ENCODE measurements at places on chromosomes 1 and 21. TPM values are rescaled to one million over a fixed set of nuclear protein-coding genes. Genes with fewer than 3 reads are reported as not detected.

GJA9 gene
- total RNA-seq, result not detected

- no peak for DNase-seq
Observed at GRCh38 chr1:76876655-76877395, 9.5 kb downstream of the ST6GALNAC5 start.

DNA sequence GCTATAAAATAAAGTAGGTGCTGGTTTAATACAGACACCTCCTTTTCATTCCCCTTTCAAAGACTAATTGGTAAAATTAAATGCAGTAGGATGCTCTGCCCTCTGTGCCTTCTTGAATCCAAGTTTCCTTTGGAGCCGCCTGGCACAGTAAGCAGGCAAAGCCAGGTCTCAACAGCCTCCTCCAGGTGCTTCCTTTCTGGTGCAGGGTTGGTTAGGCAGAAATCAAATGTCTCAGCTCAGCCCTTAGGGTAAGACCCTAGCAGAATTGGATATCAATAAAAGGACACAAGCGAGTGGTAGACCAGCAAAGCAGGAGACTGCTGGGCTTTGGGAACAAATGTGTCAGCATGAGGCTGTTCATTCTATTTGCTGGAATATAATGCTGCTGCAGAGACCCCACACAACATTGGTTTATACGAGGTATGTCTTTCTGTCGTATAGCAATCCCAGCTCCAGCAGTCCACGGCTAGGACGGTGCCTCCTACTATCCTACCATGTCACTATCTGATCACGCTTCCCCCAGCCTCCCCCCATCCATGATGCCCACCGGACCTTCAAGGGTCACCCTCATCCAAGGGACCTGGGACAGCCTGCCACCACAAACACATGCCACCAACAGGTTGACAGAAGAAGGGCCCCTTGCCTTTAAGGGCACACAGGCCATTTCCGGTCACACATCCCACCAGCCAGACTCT lies 58.4 kb downstream of the CAPN2 start:
- peak; percentile 36 for DNase-seq

GRCh38 chr1:28249866-28250295 lies 9.4 kb upstream of the SESN2 start:
- DNase-seq, result no peak

DNA sequence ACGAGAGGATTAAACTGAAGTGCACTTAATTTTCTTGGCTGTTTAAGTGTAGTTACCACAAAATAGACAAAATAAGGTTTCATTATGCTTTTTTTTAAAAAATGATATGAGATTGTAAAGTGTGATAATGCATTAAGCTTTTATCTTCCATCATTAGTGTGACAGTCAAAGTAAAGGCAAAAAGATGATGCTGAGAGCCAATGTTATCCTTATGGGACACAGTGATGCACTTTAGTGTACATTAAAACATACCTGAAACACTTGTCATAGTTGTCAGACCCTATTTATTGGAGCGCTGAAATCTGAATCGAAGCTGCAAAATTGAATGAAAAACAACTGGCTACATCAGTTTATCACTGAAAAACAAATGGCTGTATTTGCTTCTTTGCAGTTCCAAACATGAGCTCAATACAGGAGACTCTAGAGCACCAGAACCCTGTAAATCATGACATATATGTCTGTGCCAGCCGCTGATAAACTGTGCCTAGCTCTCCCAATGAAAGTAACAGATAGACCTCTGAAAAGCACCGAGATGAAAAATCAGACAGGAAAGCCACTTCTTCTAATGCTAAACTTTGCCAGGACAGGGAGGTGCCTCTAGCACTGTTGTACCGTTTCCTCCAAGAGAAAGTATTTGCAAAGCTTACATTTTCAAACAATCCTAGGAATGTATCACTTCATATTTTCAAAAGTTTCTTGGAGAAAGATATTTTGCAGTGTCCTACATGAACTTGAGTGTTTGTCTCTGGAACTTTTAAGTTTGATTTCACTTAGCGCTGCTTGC lies 120.7 kb upstream of the TMPRSS15 start:
- no peak for DNase-seq

DNA sequence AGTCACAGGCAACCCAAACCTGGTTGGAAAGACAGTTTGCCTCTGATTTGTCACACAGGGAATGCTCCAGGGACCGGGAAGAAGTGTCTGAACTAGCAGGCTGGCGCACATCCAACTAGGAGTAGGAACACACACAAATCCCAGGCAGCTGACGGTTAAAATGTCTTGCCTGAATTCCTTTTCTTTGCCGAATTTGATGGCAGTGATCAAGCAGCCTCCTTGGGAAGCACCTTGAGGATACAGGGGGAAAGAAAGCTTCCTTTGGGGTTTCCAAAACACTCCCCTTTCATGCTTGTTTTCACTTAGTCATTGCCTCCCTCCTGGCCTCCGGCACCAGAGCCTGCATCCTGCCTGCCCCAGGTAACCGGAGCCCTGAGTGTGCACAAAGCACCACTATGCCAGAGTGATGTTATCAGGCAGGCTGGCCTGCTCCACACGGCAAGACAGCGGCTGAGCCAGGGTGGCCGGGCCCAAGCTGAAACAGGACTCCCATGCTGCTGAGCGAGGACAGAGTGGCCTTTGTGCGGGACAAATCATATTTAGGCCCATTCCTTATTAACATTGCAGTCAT lies 193.8 kb downstream of the LMX1A start:
- DNase-seq, result no peak
